ENCODE measurements at places on chromosomes 2 and 18.

GRCh38 chr2:39128919-39129391 is 8.1 kb upstream of the SOS1 start:
- DNase-seq: no peak

GRCh38 chr18:44153981-44154380 is 526.7 kb upstream of the SETBP1 start:
- DNase-seq: no peak

GRCh38 chr2:127663566-127664064 is 11.7 kb downstream of the LIMS2 start:
- no peak for DNase-seq

- DNase-seq: no peak
These were observed 32.3 kb upstream of the GCG start for GRCh38 chr2:162184359-162184758.

DNA sequence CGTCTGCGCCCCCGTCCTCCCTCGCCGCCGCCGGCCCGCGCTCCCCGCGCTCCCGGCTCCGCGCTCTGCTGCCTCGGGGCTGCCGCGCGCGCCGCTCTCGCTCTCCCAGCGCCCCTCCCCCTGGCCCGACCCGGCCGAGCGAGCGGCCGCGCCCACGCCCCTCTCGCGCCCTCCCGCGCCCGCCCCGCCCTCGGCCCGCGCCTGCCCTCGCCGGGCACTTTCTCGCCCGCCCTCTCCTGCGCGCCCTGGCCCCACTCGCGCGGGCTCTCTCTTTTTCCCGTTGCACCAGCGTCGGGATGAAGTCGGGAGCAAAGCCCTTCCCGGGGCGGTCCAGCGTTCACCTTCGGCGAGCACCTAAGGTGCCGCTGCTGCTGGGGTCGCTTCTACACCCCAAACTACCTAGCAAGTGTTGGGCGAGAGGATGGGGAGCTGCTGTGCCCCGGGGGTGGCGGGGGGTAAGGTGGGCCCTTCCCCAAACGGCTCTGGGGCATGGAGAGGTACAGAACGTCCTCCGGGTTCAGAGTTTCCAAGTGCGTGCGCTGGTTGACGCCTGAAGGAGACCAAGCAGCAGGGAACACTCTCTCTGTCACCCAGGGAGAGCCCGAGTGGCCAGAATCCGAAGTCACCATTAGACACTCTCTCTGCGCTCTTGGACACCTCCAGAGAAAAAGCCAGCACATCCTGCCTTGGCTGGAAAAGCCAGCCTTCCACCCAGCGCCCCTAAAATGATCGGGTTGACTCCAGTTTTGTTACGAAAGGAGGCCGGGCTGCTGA is at the start of gene COLEC12:
Gene COLEC12, minus strand, starts transcription at position 70 of the 774 bp plus-strand sequence. CDS start 187 bp downstream, outside the sequence.
- DNase-seq: no peak

- DNase-seq: no peak
These were observed 77.8 kb downstream of the FAM161A start for GRCh38 chr2:61775956-61776570.

Data from liver (tissue), 10 donors.